Activated CD8-positive, alpha-beta T cell treated with anti-CD3 and anti-CD28 coated beads for 36 hours (primary cell): ENCODE measurements at places on chromosomes 5 and 9.
A peak's percentile ranks its signal among the peaks of the same experiment; 100 is the strongest.

GRCh38 chr9:114287001-114287762 is 35.7 kb upstream of the ORM1 start:
- no peak for DNase-seq

GRCh38 chr9:112332977-112333638 is at the start of gene PTBP3:
Gene PTBP3 (minus strand): TSS chr9:112333619. CDS start chr9:112297865, 35,754 bp downstream.
- peak; percentile 82 for DNase-seq

- peak; percentile 95 for DNase-seq
Observed at GRCh38 chr5:111254613-111255012, 30.4 kb downstream of the CAMK4 start.

GRCh38 chr5:66169534-66169933 is 25.4 kb downstream of the SREK1 start:
- no peak for DNase-seq
